ENCODE measurements at places on chromosomes 12 and 14.

DNA sequence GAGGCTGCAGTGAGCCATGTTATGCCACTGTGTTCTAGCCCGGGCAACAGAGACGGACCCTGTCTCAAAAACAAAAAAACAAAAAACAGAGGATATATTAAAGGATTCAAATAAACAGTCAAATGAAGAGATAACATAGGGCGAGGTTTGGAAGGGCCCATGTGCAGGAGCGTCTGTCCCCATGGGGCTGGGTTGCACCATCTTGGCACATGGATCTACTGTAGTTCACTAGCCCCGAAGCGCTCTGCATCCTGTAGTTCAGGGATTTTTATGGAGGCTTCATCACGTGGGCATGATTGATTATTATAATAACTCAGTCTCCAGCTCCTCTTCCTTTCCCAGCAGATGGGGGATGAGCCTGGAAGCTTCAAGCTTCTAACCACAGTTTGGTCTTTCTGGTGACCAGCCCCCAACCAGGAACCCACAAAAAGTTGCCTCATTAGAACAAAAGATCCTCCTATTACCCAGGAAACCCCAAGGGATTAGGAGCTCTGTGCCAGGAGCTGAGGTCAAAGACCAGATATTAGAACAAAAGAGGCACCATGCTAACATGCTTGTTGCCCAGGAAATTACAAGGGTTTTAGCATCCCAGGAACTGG, 59.9 kb downstream of the HCAR2 start:
- no peak for DNase-seq

- DNase-seq: no peak
Observed at GRCh38 chr14:38143170-38143569, 64.5 kb upstream of the SSTR1 start.

DNA sequence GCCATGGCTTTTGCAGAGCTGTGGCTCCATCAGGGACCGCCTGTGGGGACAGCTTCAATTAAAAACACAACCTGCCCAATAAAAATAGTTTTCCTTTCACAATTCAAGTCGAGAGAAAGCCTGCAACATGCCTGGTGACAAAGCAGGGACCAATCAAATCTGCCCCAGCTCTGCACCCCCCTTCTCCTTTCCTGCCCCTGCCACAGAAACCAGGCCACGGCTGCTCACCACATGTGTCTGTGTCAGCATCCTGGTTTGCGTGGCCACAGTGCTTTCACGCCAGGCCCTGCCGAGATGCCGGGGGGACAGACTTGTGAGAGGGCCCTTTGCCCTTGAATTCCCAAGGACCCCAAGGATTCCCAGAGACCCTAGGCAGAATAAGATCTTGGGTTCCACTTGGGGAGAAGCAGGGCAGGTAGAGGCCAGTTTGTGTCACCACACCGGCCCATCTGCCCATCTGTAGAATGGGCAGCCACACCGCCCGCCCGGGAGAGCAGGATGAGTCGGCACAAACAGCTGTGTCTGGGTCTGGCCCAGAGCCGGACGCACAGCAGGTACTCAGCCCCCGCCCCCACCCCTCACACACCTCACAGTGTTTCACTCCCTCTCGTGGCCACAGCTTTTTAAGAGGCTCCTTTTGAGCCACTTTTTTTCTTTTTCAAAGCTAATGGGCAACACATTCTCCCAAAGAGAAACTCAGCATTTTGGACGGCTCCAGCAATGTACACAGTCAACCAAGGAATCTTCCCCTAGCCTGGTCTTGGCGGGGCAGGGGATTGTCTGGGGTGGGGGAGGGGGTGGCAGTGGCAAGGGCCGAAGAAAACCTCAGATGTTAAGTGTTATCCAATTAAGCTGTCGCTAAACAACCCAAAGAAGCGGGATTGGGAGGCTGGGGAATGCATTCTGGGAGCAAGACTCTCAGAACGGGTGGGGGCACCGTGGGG, 41.5 kb downstream of the BCL11B start:
- DNase-seq: no peak

- no peak for DNase-seq
Observed at GRCh38 chr14:104102282-104102914, 16.9 kb downstream of the ASPG start.

GRCh38 chr14:48748151-48748675, 838.0 kb downstream of the RPS29 start:
- no peak for DNase-seq

DNA sequence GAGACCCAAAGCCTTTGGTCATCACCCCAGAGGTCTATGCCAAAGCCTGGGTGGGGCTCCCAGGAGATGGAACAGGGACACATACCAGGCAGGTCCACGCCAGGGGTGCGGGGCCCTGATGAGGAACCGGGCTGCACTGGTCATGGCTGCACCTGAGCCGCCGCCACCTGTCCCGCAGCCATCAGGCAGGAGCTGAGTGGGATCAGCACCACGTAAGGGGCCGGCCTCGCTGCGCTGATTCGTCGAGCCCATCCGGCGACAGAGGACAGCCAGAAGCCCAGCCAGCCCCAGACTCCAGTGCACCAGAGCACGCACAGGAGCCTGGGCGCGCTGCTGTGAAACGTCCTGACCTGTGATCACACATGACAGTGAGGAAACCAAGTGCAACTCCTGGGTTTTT, 15.9 kb downstream of the DEGS2 start:
- DNase-seq: no peak

- no peak for DNase-seq
Observed at GRCh38 chr12:28507867-28508266, 317.6 kb downstream of the CCDC91 start.

DNA sequence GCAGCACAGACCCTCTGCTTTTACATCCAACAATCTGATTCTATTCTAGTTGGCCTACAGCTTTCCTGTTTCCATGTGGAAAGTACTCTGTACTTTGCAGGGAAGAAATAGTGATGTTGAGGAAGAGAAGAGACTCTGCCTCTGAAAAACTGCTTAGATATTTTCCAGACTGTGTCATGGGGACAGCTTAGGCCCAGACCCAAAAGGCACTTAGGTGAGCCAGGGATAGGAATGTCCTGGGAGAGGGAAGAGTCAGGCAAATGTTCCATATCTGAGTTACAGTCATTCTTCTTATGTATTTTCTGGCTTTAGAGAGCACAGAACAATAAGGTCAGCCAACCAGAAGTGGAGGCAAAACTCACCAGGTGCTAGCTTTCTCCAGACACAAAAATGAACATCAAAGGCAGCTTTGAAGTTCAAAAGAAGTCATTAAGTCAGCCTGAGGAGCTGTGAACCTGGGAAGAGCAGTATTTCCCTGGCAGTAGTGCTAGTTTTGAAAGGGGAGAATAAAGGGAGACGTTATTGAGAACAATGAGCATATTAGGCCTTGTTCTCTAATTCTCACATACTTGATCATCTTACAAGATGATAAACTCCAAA, 199.7 kb upstream of the LMNTD1 start:
- DNase-seq: no peak

DNA sequence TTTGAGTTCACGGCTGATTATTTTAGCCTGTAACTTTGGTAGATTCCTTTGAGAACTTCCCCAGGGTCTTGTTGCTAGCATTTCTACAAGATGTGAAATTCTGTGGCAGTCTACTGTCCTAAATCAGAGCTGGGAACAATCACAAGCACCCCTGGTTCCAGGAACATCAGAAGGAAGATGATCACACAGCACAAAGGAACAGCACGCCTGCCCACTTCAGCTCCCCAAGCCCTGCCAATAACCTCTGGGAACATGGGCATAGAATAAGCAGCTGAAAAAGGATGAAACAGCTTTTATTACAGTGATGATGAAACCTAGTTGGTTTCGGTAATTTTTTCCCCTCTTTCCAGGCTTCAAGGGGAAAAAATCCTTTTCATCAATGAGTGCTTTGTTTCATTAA, 12.3 kb downstream of the GPR19 start:
- no peak for DNase-seq

DNA sequence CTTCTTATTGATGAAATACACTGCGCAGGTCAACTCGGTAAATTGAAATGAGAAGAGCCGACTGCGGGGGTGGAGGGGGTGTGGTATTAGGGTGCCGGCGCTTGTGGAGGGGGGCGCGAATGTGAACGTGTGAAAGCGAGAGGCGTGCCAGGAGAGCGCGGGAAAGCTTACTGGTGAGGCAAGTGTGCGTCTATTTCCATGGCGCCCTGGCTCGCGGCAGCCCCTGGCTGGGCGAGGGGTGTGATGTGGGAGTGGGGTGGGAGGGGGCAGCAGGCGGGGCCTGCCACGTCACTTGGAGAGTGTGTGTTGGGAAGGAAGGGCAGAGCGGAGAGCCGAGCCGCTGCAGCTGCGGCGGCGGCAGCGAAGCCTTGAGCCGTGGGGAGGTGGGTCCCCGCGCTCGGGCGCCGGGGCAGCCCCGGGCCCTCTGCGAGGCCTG, 88.8 kb downstream of the GALNT8 start:
- peak; percentile 92 for DNase-seq

DNA sequence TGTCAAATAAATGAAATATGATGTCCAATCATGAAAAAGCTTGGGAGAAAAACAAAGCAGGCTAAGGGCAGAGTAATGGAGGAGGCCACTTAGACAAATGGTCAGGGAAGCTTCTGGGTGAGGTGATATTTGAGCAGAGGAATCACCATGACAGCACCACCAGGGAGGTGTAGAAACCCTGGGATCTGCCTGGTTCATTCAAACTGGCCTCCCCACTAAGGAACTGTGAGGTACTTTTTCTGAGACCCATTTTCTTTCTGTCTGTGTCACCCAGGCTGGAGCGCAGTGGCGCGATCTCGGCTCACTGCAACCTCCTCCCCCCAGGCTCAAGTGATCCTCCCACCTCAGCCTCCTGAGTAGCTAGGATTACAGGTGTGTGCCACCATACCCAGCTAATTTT, 7.8 kb upstream of the SSH1 start:
- DNase-seq: no peak

GRCh38 chr12:11943919-11944700, 126.6 kb upstream of the BCL2L14 start:
- DNase-seq: peak; percentile 73

GRCh38 chr12:3417937-3418462, 73.0 kb upstream of the PRMT8 start:
- DNase-seq: no peak

- DNase-seq: peak; percentile 74
Observed at GRCh38 chr12:54993181-54993835, 8.7 kb upstream of the TESPA1 start.

- DNase-seq: no peak
Observed at GRCh38 chr14:97634751-97635150, 837.6 kb downstream of the VRK1 start.

DNA sequence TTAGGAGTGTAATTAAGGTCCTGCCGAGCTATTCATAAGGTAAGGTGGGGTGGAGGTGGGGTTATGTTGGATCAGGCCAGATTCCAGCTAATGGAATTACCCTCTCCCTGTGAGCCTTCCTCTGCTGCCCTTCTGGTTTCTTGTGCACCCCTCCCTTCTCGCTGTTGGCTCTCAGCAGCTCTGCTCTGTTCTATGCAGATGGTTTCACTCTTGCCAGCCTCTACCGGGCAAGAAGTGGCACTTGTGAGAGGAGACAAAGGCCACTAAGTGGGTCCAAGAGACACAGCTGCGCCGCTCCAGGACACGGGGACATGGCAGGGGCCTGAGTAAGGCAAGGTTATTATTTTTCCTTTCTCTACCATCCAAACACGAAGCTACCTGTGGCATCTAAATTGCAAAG, 334.4 kb downstream of the EMP1 start:
- DNase-seq: peak; percentile 43

GRCh38 chr12:127041985-127042625, 1224.9 kb upstream of the TMEM132C start:
- no peak for DNase-seq

- DNase-seq: no peak
Observed at GRCh38 chr12:120984351-120984898, 6.1 kb downstream of the HNF1A start.

GRCh38 chr14:86646696-86647690, 1117.0 kb downstream of the FLRT2 start:
- DNase-seq: no peak

DNA sequence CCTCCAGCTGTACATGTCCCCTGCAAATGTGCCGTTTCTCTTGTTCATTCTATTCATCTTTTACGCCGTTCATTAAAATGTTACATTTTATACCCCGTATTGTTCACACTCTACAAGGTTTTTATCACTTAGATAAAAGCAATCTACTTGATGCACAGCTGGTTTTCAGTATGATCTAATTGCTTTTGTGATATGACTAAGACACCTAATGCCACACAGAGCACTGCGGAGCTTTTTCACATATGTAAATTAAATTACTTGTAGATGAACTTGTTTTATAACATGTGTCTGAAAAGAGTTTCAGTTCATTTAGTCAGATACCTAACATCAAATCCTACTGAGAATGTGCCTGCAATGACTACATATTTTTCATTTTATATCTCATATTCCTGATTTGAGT, 40.9 kb upstream of the RERGL start:
- DNase-seq: no peak

DNA sequence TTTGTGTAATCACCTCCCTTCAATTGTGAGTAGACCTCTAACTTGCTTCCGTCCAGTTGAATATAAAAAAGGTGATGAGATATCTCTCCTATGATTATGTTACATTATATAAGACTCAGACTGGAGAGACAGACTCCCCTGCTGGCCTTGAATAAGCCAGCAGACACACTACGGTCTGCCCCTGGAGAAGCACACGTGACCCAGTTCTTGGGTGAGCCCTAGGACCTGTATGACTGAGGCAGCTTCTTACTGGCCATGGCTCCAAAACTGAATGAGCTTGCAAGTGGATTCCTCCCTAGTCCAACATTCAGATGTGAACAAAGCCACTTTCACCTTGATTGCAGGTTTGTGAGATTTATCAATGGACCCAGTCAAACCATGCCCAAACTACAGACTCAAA, 427.9 kb upstream of the DCN start:
- no peak for DNase-seq

- DNase-seq: no peak
Observed at GRCh38 chr12:11759899-11760298, 110.4 kb downstream of the ETV6 start.

DNA sequence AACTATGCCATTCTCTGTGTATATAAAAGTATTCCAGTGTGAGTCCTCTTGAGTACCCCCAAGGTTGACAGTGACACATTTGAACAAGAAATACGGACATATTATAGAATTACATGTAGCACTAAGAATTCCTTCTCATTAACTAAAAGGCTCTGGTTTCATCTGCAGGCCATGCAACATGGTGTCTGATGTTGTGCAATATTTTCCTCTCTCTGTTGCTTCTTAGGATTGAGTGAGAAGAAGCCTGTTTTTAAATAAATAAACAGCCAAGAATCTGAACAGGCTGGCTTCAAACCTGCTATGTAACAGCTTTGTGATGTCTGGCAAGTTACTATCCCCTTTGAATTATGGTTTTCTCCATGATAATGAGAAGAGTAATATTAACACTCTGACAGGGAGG, 22.2 kb upstream of the CCER1 start:
- no peak for DNase-seq

- DNase-seq: no peak
Observed at GRCh38 chr14:34502001-34502400, 37.5 kb downstream of the EAPP start.

All from NCI-H345 (cell line).